ENCODE measurements at places on chromosomes 11 and 22.

DNA sequence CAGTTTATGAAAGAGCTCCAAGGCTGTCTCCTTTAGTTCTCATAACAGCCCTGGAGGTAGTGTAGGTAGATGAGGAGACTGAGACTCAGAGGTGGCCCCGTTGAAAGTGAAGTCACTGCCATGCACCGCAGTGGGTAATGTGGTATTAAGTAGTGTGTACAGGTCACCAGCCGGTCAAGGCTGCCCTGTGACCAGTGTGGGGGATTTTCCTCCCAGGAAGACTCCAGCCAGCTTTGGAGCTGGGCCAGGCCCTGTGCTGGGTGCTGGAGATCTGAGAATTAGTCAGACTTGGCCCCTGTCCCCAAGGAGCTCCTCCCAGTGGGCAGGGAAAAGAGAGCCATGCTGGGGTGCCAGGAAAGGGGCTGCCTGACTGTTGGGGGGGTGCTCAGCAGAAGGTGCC is 5.3 kb downstream of the OMP start:
- DNase-seq, result no peak

- DNase-seq, result no peak
These were observed 866 bp upstream of the SELENOO start for GRCh38 chr22:50199829-50200460.

GRCh38 chr22:21824445-21824912 is 43.0 kb downstream of the MAPK1 start:
- no peak for DNase-seq

- DNase-seq, result no peak
These were observed 74.6 kb downstream of the AASDHPPT start for GRCh38 chr11:106152013-106152412.

DNA sequence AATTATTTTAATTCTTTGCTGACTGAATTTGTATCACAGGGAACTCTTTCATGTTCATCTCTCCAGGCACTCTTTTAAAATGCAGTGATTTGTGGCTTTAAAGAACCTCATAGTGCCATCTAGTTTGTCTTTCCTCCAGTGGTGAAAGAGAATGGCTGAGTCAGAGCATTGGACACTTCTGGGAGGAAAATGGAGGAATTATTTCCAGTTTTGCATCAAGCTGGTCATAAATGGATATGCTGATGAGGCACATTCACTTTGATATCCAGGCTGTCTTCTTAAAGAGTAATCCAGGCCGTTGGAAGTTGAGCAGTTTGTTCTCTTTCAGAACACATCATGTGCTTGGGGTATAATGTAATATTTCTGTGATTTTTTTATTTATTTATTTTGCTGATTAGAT is 273.7 kb downstream of the DDX10 start:
- DNase-seq, result no peak

DNA sequence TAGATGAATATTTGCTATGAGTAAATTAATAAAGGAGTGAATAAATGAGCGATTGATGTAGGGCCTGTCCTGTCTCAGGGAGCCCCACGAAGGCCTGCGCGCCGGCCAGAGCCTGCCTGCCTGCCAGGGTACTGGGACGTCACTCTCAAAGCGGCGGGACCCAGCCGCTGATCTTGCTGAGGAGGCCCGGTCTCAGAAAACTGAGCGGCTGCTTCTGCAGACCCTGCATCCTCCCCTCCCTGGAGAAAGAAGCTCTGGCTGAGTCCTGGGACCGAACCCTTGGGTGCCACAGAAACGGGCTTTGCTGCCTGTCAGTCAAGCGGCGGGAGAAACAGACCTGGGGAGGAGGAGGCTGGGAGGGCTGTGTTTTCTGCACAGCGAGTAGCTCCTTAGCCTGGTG is 91.6 kb upstream of the B3GAT1 start:
- no peak for DNase-seq

Measured in activated gamma-delta T cell treated with Interleukin-2 at 50 U/mL for 16 hours (primary cell).